AG04449 (cell line): ENCODE measurements at places on chromosomes 3 and 15.

DNA sequence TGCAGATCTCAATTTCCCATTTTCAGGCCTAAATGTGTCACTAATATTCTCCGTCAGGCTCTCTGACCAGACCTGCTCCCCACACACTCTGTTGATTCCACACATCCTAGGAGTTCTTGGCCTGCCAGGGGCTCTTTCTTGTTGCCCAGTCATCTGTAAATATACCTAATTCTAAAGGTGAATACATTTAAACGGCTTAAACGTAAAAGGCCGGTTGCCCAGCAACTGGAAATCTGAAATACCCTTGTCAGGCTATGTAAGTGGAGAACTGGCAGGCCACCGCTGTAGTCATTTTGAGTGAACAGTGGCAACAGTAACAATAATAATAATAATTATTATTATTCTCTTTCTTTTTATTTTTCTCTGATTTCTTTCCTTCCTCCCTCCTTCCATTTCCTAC, 302.7 kb downstream of the AGBL1 start:
- DNase-seq: no peak

DNA sequence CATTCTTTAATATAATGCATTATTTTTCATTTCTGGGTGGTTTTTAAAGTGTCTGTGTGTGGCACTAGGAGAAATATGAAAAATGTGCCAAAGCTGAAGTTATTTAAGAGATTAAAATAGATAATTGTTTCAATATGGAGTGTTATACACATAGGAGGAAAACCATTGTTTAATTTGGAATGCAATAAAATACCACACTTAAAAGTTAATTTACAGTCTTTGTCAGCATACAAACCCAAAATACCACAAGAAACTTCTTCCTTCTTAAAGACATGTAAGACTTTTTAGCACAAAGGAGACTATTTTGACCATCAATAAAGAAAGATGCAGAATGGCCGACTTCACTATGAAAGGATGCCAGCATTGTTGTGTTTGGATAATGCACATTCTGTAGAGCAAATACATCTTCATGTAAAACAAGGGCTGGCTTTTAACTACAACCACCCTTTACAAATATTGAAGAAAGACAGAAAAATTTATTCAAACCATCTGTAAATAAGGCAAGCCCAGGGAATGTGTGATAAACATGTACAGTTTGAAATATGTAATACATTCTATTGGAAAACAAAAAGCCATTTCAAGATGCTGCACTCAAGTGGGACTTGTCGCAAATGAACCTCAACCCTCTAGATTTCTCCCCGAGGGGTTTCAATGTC, 1146.6 kb downstream of the ROBO1 start:
- DNase-seq: no peak

GRCh38 chr3:43405888-43406642, 119.7 kb downstream of the SNRK start:
- DNase-seq: peak; percentile 17

GRCh38 chr15:85642693-85643066, 152.0 kb downstream of the KLHL25 start:
- no peak for DNase-seq

- DNase-seq: no peak
These were observed 43.5 kb downstream of the CACNA2D3 start for GRCh38 chr3:54165865-54166264.

GRCh38 chr15:25532269-25533140, 93.7 kb upstream of the UBE3A start:
- no peak for DNase-seq

GRCh38 chr3:160668454-160668853, 8.5 kb upstream of the ARL14 start:
- no peak for DNase-seq

DNA sequence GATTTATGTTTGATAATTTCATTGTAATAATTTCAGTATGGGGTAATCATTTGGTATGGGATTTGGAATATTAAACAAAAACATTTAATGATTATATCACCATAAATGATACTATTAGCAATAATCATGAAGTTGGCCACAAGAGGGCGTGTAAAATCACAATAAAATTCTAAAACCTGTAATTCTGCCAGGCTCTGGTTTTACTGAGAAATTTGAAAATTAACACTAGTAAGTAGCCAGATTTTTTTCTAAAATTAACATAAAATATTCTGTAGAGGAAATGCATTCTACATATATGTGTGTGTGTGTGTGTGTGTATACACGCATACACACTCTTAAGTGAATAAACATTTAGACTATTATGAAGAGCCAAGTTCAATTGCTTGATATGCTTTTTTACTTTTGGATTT, 40.5 kb downstream of the FEZF2 start:
- no peak for DNase-seq

- no peak for DNase-seq
These were observed 6.2 kb upstream of the NEDD4 start for GRCh38 chr15:55999658-56000057.

DNA sequence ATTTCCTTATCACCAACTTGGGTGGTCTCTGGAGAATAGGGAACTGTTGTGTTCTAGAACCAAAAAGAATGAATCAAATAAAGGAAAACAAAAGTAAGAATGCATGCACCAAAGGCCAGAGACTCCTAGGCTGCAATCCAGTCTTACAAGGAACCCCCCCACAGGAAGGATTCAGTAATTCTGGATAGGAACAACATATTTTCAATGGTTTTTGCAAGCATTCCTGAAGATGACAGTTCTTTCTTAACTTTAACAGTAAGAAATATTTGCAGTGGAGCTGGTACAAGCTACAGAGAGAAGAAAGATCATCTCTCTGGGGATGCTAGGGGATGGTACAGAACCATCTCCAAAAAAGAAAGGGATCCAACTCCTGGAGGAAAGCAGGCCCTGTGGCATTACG, 116.2 kb upstream of the CHRM5 start:
- DNase-seq: no peak

DNA sequence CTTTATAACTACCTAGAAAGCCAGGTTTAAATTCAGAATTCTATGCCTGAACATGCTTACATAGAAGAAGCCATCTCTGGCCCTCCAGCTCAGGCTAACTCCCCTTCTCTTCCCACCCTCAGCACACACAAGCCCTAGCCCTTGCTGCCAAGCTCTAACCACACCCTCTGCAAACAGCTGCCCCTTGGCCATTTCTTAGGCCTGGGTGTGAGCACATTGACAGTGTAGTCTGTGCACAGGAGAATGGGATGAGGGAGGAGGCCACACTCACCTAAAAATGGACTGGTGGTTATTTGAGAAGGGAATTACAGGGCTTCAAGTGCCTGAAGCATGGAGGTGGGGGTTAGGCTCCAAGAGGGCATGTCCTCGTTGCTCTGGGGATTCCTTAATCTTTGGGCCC, 42.3 kb upstream of the SLC25A36 start:
- no peak for DNase-seq

DNA sequence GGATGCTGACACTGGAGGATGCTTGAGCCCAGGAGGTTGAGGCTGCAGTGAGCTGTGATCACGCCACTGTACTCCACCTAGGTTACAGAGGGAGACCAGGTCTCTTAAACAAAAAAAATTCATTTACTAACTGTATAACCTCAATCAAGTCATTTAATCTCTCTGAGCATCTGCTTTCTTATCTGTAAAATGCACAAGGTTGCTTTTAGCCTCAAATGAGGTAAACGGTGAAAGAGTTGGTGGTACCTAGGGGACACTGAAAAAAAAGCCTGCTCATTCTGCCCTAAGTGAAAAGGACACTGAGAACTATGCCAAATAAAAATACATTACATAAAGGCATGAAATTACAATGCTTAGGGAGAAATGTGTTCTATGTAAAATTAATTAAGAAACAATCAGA, 3.4 kb downstream of the PP2D1 start:
- DNase-seq: no peak
